ENCODE measurements at places on chromosomes 3 and 15.

GRCh38 chr3:189143771-189144170 is 28.0 kb upstream of the TPRG1 start:
- DNase-seq = no peak

- DNase-seq = no peak
These were observed 71.8 kb downstream of the TMEM44 start for GRCh38 chr3:194561306-194561974.

- DNase-seq = no peak
These were observed 208.9 kb upstream of the COL8A1 start for GRCh38 chr3:99429502-99429901.

GRCh38 chr3:189143321-189143720 is 28.4 kb upstream of the TPRG1 start:
- no peak for DNase-seq

DNA sequence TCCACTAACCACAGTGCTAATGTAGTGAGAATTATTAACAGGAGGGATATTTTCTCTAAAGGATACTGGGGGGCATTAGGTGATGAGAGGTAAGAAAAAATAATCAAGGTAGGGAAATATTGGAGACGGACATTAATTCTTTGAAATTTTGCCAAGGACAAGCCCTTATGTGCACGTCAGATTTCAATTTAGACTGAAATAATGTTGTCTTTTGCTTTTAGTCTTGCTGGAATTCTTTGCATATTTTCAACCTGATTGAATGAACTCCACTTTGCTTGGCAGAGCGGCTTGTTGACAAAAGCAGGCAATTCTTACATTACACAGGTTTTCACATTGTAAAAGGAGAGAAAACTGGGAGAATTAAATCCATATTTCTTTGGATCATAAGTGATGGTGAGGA is 25.0 kb upstream of the C3orf52 start:
- DNase-seq = no peak

DNA sequence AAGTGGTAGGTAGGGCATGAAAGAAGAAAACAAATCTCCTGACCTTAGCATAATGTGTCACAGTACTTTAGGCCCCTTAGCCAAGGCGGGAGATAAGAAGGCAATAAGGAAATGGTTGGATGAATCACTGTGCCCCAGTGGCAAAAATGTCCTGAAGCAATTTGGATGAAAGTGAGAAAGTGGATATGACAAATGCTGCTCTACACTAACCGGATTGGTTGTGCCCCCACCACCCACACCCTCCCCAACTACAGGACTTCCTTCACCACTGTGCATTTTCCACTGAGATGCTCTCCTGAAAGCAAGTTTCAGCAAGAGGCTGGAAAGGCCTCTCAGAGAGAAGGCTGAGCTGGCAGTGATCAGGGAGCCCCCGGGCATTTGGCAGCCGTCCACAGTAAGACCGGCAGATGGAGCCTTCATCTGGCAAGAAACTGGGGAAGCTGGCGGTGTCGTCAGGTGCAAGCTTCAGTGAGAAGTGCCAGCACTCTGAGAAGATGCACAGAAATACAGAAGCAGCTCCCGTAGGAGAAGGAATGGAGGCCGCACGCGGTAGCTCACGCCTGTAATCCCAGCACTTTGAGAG is 63.8 kb downstream of the ATP1B3 start:
- no peak for DNase-seq

DNA sequence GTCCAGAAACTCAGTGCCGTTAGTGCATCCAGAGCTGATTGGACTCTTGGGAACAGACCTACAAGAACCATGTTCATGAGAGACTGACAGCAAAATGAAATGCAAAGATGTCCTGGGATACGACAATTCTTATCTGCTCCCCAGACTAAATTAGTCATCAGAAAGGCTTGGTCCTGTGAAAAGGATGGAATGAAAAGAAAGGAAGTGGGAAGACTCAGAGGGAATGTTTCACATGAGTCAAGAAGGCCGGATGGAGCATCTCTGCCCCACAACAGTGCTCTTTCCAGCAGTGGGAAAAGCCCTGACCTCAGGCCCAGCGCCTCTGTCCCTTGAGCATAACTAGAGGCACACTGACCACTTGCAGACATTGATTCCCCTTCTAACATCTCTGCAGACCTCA is 39.3 kb upstream of the UACA start:
- DNase-seq = no peak

- DNase-seq = no peak
These were observed 30.7 kb downstream of the TRPM1 start for GRCh38 chr15:31070867-31071266.

GRCh38 chr15:52730173-52730572 is 51.0 kb upstream of the ATOSA start:
- no peak for DNase-seq

- DNase-seq = no peak
These were observed 108.0 kb downstream of the STAG1 start for GRCh38 chr3:136644212-136644611.

DNA sequence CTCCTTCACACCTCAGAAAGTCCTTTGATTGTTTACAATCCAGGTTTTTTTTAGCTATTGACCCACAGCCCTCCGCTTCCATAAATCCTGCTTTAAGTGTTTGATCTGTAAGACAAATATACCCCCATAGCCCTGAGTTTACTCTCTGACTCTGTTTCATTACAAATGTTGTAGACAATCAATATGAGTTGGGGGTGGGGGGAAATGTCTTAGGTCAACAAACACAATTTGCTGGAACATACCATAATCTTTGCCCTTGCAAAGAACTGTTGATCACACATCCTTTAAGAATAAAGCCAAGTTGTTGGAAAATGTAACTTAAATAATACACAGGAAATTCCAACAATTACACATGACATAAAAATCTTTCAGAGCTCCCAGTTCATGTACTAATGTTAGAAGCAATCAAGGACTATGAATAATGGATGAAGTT is 301.8 kb upstream of the SEMA6D start:
- DNase-seq = no peak

DNA sequence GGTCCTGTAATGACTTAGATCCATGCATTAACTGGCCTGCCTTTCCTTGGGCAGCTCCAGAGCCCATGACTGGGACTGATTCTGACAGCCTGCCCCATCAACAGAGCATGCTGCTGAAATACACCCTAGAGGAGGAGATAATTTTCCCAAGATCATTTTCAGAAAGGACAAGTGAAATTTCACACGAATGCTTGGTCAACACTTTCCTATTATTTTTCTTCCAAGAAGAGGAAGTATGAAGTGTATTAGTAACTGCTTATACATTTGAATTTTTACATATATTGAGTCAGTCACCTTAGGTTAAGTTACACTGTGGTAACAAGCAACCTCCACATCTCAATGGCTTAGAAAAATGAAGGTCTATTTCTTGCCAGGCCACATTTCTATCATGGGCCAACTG is 9.7 kb upstream of the NMNAT3 start:
- no peak for DNase-seq

DNA sequence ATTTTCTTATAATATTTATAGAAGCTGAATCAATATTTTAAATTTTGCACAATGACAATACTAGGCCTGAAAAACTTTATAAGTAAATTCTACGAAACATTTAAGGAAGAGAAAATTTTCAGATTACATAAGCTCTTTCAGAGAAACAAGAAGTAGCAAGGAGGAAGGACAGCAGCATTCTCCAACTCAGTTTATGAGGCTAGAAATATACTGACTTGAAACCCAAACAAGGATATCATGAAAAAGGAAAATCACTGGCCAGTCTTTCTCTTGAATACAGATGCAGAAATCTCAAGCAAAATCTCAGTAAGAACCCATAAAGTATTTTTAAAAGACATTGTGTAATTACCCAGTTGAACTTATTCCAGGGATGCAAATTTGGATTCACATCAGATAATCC is 121.3 kb downstream of the STAC start:
- no peak for DNase-seq

DNA sequence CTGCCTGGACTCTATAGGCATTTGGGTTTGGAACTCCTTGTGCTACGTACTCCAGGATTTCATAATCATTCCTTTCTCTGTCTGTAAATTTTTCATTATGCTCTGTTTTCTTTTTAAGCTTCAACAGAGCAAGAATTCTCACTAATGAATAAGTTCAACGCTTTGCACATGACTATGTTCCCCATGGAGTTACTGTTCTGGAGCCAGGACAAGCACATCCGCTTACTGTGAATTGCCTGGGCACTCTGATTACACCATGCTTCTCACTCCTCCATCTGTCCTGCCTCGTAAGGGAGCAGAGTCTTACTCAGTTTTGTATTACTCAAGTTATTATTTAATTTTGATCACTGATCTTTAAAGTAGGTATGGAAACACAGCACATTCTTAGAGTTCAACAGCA is 472.7 kb downstream of the RAP2B start:
- DNase-seq = no peak

- no peak for DNase-seq
These were observed 238.6 kb upstream of the CHRM5 start for GRCh38 chr15:33729653-33730052.

DNA sequence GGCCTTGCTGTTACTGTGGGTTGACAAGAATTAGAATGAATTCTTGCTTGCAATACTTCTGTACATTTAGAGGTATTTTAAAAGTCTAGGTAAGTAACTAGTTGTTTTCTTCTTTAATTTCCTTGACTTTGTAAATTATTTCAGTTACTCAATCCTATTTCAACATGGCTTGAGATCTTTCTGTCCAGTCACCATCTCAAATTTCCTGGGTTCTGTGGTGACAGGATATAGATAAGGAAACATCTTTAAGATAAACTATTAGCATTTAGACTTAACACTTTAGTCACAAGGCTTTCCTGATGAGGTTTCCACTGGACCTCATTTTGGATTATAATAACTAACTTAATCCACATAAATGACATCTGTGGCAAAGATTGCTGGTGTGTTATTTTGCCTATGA is 195.9 kb upstream of the DPH6 start:
- DNase-seq = no peak

DNA sequence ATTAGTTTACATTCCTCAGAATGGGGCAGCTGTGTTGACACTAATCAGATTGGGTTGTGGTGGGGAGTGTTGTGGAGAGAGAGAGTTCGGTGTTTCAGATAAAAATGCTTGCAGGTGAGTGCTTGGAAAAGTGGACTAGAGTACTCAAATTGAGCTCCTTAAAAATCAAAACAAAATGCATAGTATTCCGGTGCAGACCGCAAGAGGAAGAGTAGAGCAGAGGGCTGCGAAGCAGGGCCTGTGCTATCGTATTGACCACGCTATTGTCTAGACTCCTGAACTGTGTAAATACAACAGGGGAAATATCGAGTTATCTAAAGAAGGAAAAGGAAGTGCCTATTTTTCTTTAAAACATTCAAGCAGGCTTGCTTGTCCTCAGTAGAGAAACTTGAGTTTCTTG is 159.5 kb downstream of the TP63 start:
- DNase-seq = no peak

DNA sequence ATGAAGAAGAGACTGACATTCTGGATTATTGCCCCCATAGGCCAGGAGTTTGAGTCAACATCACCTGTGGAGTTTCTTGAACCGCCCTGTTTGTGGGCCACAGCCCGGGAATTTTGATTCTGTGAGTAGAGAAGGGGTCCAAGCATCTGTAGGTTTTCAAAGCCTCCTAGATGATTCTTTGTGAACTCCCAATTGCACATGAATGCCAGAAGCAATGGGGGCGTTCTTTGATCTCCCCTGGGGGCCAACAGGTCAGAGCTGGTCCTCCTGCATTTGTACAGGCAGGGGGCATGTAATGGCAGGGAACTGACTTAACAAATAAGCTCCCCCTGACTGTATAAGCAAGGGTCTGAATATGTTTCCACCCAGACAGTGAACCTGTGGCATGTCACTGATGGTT is 260.3 kb downstream of the SLCO3A1 start:
- no peak for DNase-seq

GRCh38 chr3:146345900-146346299 is 95.0 kb upstream of the PLSCR4 start:
- DNase-seq = no peak

- no peak for DNase-seq
These were observed 82.0 kb downstream of the CHCHD4 start for GRCh38 chr3:14042680-14043079.

DNA sequence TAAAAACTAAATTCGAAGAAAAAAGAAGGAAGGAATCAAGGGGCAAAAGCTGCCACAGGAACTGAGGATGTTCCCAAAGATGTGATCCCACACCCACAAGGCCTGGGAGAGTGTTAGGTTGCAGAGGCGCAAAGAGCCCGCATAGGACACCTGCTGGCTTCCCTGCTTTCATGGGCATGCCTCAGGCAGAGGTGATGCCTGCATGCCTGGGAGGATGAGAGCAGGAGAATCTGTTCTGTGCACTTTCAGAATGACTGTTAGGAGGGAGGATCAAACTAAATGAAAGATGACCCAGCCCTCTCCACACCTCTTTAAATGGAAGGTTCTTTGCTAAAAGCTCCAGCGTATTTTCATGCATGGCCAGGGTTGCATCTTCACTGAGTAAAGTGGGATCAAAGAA is 162.4 kb downstream of the PLCL2 start:
- no peak for DNase-seq

GRCh38 chr3:45606991-45607712 is 12.6 kb downstream of the LIMD1 start:
- DNase-seq = no peak

GRCh38 chr3:160291290-160291908 is 66.2 kb downstream of the C3orf80 start:
- DNase-seq = no peak

DNA sequence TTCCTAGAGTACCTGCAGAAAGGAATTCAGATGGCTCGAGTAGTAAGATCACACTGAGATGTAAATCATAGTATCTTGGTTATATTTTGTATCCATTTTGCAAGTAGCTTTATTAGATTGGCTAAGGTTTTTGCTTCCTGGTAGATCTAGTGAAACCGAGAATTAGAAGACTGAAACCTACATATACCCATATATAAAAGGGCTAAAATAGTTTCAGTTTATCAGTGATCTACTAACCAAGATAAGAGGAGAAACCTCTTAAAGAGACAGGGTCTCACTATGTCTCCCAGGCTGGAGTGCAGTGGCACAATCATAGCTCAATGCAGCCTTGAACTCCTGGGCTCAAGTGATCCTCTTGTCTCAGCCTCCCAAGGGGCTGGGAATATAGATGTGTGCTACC is 135.3 kb downstream of the PCCB start:
- no peak for DNase-seq

GRCh38 chr3:133549565-133549964 is 23.9 kb upstream of the CDV3 start:
- no peak for DNase-seq

GRCh38 chr3:180417241-180417640 is 184.7 kb upstream of the TTC14 start:
- no peak for DNase-seq

- DNase-seq = no peak
These were observed 111.7 kb downstream of the NUP210 start for GRCh38 chr3:13308380-13308801.

DNA sequence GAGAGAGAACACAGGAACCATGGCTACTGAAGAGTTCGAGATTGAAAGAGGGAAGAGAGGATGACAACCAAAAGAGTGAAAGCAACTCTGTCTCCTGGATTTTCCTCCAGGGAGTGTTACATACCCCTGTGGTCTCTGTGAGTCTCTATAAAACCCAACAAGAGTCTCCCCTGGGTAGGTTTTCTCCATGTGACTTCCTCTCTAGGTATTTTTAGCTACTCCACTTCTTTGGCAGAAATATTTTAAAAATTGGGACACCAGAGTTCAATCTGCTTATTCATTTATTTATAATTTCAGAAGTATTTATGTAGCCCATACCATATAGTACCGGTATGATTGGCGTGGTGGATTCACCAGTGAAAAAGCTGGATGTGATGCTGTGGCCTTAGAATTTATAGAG is 671.7 kb upstream of the NR2F2 start:
- no peak for DNase-seq

- peak; percentile 78 for DNase-seq
These were observed 47.0 kb downstream of the ZNF609 start for GRCh38 chr15:64507293-64507802.
